ENCODE measurements at places on chromosomes 4 and X. TPM values are rescaled to one million over a fixed set of nuclear protein-coding genes. Genes with fewer than 3 reads are reported as not detected.

Gene MAB21L2
- not detected for polyA plus RNA-seq

Gene MAML3
- polyA plus RNA-seq: 0.94 TPM

Gene SLC7A11
- polyA plus RNA-seq: 0.13 TPM

Gene RBMXL3
- polyA plus RNA-seq: not detected

- no peak for DNase-seq
These were observed at the start of gene STARD8 for GRCh38 chrX:68647156-68647957. STARD8 (plus strand) TSS chrX:68647666; CDS start chrX:68647883, 217 bp downstream.

DNA sequence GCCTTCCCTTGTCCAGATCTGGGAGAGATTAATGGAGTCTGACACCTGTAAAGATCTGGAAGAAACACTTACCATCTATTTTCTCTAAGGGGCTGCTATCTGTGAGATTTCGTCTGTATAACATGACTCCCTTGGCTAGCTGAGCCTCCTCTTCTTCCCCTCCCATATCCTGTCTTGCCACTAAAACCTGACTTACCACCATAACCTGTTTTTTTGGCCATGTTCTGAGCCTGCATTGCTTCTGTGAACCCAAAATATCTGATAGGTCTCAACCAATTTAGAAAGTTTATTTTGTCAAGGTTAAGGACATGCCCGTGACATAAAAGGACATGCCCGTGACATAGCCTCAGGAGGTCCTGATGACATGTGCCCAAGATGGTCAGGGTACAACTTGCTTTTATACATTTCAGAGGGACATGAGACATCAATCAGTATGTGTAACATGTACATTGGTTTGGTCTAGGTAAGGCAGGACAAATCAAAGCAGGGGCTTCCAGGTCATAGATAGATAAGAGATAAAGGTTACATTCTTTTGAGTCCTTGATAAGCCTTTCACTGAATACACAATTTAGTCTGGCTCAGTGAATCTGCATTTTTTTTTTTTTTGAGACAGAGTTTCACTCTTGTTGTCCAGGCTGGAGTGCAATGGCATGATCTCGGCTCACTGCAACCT is 11.4 kb downstream of the MGST2 start:
- no peak for DNase-seq

GRCh38 chr4:7845493-7846128 is 94.0 kb downstream of the AFAP1 start:
- DNase-seq: no peak

- DNase-seq: no peak
These were observed 56.6 kb downstream of the SERPINA7 start for GRCh38 chrX:105981772-105982485.

DNA sequence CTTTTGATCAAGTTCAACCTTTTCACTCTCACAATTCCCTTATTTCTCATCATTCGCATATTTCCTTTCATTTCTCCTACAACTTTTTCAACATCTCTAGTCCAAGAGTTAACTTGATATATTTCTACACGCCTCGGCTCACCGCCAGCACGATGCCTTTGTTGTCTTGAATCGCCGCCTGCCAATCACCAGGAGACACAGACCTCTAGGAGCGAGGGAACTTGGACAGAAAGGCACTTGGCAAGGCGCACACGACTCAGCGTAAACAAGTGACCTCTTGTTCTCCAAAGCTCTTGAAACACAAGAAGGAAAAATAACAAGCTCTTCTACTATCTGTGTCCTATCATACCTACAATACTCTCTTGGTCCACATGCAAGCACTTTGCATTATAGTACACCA is 27.1 kb upstream of the RBMX start:
- no peak for DNase-seq

DNA sequence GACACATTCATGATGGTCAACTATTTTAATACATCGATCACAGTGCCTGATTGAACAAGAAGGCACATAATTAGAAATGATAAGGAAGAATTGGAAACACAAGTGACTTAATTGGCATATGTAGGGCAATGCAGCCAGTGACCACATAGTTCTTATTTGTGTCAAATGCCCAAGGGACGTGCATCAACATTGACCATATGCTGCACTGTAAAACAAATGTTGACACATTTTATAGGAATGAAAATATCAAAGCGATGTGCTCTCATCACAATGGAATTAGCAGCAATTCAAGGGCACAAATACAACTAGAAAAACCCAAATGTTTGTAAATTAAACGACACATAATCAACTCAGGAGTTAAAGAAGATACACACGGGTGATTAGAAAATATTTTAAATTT is 948.3 kb upstream of the PRKX start:
- no peak for DNase-seq

DNA sequence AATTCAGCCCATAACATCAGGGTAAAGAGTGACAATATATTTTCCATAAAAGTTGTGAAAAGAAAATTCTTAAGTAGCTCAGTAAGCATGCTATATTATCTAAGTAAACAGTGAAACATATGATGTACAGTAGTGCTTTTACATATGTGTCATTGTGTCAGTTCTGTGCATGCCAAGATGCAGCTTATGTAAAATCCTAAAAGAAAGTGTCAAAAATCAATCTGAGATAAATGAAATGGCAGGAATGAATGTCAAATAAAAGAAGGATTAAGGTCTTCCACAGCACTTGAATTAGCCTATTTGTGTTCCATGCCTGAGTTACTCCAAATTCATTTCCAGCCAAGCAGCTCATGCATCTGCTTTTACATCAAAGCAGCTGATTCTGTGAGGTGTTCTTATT is 452.7 kb upstream of the HS3ST1 start:
- DNase-seq: no peak

DNA sequence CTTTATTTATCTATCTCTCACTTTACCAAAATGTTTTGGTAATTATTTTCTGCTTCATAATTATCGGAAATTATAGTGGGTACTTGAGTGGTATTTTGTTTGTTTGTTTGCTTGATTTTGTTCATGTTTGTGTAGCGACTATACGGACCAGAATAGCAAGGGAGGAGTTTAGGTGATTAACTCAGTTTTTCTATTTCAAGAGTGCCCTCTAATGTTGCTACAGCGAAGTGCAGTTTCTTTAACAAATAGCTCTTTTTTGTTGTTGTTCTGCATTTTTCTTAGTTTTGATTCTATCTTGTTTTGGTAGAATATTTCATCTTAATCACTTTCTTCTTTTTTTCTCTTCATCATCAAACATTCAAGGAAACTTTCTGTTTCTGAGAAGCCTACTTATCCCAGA is 40.8 kb upstream of the QRFPR start:
- DNase-seq: no peak

GRCh38 chrX:133923113-133923512 is 62.3 kb downstream of the GPC3 start:
- peak; percentile 5 for DNase-seq

Measured in B cell (primary cell).